ENCODE measurements at places on chromosomes 13 and 19.

GRCh38 chr19:10756791-10757190 is 38.9 kb downstream of the DNM2 start:
- DNase-seq = no peak

- no peak for DNase-seq
Observed at GRCh38 chr19:48578891-48579290, 26.9 kb downstream of the SULT2B1 start.

DNA sequence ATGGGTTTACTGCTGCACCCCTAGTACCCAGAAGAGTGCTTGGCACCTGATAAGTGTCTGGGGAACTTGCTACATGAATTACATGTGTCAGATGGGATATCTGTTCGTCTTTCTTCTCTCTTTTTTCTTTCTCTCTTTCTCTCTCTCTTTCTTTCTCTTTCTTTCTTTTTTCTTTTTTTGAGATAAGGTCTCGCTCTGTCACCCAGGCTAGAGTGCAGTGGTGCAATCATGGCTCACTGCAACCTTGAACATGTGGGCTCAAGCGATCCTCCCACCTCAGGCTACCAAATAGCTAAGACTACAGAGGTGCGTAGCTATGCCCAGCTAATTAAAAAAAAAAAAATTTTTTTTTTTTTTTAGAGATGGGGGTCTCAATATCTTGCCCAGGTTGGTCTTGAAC is 6.1 kb downstream of the CADM4 start:
- no peak for DNase-seq

GRCh38 chr13:50030315-50030714 is 15.1 kb downstream of the KCNRG start:
- DNase-seq = no peak

DNA sequence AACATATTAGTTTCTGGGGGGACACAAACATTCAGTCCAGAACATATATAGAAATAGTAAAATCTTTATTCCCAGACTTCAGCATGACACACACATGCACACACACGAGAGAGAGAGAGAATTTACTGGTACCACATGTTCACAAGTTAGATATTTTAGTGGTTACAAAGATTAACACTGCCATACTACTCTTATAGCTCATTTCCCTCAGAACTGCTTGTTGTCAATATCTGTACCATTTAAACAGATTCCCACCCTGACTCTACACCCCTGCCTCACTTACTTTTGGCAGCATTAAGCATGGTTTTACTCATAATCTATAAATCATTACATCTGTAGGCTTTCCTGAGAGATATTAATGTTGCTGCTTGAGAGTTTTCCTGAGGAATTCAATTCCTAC is 524.7 kb upstream of the HTR2A start:
- no peak for DNase-seq

DNA sequence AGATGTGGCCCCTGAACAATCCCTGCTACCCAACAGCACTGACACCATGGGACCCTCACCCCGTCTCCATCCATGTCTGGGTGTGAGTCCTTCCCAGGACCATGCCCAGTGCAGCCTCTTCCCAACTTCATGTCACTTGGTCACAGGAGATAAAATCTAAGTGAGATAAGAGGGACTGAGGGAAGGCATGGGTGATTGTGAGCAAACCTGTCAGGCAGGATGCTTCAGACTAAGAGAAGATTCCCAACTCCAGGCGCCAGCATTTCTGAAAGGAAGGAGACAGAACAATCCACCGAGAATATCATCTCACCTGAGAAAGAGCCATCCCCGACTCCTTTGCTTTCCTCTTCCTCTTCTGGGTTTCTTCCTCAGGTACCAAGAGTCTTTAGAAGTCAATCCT is 7.5 kb downstream of the ZNF320 start:
- no peak for DNase-seq

GRCh38 chr13:36915106-36915505 is 4.9 kb downstream of the SMAD9 start:
- DNase-seq = no peak

DNA sequence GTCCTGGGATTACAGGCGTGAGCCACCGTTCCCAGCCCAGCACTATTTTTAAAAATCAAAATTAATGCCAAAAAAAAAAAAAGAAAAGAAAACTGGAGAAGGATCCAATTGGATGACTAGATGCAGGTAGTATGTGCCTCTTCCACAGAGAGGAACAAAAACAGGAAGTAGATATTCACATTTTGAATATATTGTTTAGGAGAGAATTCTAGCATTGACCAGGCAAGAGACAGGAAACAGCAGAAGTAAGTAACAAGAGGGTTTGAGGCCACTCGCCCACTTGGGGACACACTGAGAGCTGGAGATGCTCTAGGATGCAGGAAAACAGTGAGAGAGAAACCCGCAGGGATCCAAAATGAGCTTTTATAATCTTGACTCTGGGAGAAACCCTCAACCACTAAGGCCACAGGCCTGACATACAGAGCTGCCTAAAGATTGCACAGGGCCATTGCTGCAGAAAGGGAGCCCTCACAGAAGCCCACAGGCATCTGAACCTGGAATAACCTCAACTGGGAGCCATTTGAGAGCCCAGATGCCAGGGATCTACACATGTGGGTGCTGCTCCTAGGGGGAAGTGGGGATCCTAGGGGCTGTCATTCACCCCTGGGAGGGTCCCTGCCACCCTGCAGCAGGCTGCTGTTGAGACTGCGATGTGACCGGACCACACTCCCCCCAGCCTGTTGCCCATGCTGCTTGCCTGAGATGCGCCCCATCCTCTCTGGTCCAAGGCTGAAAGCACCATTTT is 28.2 kb downstream of the IGFL2 start:
- DNase-seq = no peak

Measured in CD4-positive, alpha-beta memory T cell (primary cell).